Femur (tissue), 1 donor: ENCODE measurements at places on chromosomes 7 and 10.

DNA sequence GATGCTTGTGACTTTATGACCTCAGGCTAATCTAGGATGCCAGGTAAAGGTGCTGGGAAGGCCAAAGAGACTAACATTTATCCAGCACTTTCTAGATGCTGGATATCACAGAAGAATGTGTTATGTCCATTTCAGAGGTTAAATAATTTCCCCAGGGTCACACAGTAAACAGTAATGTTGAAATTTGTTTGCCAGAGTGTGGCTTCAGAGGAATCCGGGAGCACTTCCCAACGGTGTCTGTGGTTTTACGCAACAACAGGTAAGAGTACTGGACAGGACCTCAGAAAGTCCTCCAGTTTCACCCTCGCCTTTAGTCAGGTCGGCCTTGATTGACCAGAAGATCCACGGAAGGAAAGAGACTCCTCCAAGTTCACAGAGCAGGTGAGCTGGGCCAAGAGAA is 1.7 kb downstream of the SHTN1 start:
- DNase-seq = no peak

DNA sequence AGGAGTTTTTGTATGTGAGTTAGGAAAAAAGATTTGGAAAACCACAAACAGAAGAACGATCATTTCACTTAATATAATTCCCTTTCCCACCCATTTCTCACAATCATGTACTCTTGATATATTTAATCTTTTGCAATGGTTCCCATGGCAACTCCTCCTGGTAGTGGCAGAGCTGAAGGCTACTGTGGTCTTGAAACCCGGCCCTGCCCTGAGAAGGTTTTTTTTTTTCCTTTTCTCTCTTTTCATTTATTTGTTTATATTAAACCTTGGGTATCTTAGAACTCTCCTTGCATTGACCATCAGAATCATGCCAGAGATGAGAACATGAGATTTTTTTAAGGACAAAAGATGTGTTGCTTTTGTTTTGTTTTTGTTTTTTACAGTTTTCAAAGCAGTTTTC is 566.1 kb upstream of the NRP1 start:
- no peak for DNase-seq

- no peak for DNase-seq
Measured at GRCh38 chr10:21445163-21445562, 80.3 kb downstream of the SKIDA1 start.

- DNase-seq = no peak
Measured at GRCh38 chr10:23512355-23513058, 73.6 kb downstream of the OTUD1 start.

- DNase-seq = peak; percentile 1
Measured at GRCh38 chr7:155878674-155879073, 66.4 kb upstream of the SHH start.

DNA sequence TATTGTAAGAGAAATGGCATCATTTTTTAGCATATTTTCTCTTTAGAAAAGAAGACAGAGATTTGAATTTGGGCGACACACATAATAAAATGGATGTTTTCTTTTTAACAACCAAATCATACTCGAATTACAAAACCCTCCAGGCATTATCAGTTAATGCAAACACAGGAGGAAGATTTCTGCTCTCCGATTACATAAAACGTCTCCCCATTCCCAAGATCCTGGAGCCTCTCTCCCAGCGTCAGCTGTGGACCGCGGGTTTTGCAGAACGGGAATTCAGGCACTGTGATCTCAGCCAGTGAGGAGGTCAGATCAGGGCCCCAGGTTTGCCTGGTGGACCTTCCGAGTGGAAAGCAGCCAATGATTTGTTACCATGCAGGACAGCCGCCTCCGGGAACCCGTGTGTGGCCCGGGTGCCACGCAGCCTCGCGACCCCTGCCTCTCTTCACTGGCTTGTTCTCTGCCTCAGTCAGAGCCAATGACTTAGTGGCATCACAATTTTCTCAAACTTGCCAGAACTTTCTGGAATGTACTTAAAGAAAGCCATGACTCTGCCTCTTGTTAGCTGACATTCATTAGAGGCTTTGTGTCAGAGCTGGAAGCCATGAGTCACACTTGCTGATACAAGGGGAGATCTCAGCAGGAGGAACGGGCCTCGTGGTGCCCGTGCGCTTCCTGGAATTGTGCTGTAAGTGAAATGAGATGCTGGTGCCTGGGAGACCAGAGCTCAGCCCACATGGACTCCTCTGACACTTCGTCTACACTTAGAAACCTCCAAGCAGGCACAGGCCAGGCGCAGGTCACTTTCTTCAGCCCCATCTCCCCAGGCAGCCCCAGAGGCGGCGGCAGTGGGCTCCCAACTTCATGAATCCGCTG is 246.1 kb downstream of the KLF6 start:
- DNase-seq = peak; percentile 43

DNA sequence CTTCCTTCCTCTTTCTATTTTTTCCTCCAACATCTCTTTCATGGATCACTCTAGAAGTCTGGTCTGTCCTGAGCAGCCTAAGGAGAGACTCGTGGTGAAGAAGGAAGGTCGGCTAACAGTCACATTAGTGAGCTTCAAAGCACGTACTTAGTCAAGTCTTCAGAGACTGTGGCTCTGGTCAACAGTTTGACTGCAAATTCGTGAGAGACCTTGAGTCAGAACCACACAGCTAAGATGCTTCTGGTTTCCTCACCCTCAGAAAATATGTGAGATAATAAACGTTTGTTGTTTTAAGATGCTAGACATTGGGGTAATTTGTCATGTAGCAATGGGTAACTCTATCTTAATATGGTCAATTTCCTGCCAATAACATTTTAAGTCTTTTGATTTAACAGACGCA is 126.2 kb upstream of the LRRN3 start:
- DNase-seq = no peak

GRCh38 chr7:29806995-29807841 is 910 bp downstream of the WIPF3 start:
- DNase-seq = peak; percentile 40

DNA sequence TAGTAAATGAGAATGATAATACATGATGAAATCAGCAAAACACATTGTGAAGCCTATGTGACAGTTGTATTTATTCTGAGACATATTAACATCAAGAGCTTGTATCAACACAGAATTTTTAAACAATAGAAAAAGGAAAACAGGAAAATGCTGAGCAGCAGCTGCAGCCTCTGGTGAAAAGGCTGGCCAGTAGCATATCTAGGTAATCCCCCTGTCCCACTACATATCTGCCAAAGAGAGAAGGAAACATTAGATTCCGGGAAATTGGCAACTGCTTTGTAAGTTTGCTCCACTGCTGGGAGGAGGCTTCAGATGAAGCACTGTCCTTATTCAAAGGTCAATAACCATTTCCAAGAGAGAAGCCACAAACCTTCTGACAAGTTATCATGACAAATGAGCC is 89.4 kb downstream of the RALA start:
- no peak for DNase-seq

DNA sequence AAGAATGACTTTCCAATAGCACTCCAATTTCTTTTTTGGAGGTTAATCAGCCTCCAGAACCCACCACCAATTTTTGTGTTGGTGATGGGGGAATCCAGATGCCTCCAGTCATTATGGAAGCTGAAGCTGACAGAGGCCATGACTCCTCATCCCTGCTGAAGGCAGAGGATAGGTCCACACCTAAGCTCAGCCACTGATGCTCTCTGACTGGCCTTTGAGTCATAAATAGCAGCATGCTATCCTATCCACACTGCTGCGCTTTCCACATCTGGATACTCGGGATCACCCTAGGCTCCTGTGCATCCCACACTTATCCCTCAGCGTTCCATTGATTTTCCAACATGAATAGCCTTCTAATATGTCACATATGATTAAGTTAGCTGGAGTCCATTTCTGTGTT is 124.2 kb downstream of the TES start:
- DNase-seq = no peak

- DNase-seq = no peak
Measured at GRCh38 chr7:137948845-137949330, 53.0 kb downstream of the CREB3L2 start.

GRCh38 chr10:124350806-124351205 is 67.9 kb downstream of the OAT start:
- DNase-seq = no peak

DNA sequence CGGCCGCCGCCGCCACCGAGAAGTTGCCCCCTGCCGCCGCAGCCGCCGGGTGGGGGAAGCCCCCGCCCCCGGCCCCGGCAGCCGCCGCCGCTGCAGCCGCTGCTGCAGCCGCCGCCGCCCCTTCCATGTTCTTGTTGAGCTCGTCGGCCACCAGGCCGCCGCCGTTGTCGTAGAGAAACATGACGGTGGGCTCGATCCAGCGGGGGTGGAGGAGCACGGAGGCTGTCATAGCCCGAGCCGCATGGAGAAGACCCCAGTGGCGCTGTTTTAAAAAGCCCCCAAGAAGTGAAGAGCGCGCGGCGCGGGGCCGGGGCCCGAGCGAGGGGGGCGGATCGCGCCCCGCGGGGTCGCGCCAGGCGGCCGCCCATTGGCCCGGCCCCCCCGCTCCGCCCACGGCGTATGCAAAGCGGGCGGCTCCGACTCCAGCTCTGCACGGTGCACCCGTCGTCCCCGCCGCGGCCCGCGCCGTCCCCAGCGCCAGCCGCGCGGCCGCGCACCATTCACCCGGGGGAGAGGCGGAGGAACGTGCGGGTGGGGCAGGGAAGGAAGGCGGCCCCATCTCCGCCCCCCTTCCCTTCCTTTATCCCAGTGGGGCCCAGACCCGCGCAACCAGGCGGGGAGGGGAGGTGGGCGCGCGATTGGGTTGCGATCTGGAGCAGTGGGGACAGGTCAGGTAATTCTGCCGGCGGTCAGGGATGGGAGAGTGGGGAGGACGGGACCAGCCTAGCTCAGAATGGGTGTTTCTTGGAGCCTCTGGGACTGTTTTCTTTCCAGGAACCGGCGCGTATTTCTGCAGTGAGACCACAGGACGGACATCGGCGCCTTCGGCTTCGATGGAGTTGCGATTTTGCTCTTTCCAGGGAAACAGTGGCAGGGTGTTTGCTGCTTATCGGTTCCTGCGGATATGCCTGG is at the start of gene HOXA13:
Gene HOXA13 (minus strand): TSS at position 243 of the 912 bp plus-strand sequence. CDS start 14 bp downstream, at position 229.
- DNase-seq = peak; percentile 71

DNA sequence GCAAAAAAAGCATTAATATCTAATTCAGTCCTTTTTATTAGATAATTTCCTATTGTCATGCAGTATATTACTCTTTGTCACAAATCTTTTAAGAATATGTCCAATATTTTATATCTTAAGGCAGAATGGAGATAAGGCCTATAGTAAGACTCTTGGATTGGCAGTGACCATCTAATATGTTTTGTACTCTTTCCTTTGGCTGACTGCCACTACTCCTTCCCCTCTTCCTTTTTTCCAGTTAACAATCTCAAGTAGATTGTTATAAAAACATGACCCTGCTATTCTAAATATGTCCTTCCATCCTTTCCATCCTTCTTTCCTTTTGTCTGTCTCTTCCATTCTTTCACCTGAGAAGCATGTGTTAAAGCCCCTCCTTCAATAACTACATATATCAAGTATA is 92.8 kb upstream of the TMEM168 start:
- DNase-seq = no peak

DNA sequence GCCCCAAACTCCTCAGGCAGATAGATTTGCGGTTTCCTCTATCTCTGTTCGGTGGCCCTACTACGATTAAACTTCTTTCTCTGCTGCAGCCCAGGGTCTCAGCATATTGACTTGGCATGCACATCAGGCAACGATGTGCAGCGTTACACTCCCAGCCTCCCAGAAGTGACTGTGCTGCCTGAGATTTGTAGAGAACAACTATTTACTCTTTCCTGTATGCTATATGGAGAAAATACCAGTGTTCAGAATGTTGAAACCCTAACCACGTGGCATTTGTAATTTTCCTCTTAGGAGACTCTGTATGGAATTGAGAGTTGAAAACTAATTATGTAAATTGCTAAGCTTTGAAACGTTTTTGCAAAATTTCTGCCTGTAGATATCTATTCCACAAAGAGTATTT is 50.9 kb downstream of the GNAI1 start:
- no peak for DNase-seq

- no peak for DNase-seq
Measured at GRCh38 chr10:86349940-86350630, 16.5 kb downstream of the GRID1 start.

DNA sequence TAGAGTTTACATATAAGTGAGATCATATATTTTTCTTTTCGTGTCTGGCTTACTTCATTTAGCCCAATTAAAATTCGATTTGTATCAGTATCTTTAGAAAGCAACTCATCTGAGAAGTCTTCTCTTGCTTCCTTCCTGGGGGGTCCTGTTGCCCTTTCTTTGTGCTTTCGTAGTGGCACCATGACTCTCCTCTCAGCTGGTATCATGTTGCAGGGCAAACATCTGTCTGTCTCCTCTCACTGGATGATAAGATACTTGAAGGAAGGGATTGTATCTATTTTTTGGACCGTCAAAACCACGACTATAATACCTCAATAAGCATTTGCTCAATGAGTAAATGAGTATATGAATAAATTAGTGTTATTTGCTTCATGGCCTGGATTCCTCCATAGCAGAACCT is 382.5 kb upstream of the SORCS1 start:
- DNase-seq = no peak
